CD4-positive, alpha-beta T cell treated with Interleukin-1 beta for 1 hour (primary cell): ENCODE measurements at places on chromosomes 7 and 10.

- DNase-seq, result no peak
Measured at GRCh38 chr10:54667136-54667535, 133.9 kb downstream of the PCDH15 start.

DNA sequence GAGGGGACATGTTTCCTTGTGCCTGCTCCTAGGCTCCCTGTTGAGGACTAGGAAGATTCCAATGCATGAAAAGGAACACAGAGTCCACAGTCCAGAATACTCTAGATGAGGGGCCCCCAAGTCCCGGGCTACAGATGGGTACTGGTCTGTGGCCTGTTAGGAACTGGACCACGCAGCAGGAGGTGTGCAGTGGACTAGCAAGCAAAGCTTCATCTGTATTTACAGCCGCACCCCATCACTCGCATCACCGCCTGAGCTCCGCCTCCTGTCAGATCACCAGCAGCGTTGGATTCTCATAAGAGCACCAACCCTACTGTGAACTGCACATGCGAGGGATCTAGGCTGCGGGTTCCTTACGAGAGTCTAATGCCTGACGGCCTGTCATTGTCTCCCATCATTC, 233.0 kb upstream of the MKLN1 start:
- no peak for DNase-seq

DNA sequence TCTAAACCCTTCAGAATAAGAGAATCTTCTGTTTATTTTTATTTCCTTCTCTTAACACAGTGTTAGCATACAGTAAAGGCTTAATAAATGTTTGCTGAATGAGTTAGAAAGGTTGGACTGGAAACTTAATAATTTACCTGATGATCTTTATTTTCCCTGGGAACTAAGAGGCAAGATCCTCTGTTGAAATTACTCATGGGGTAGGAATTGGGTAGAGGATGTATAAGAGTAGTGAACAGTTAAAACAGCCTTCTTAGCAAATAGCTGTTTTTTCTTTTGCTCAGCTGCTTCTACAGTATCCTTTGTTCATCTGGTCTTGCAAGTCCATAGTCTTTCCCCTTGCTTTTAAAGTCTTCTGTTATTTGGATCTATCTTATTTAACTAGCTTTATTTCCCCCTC, 80.0 kb downstream of the AKAP9 start:
- DNase-seq, result no peak

GRCh38 chr7:115708013-115708341, 322.6 kb downstream of the TFEC start:
- no peak for DNase-seq
